ENCODE measurements at places on chromosomes 1 and 21.

DNA sequence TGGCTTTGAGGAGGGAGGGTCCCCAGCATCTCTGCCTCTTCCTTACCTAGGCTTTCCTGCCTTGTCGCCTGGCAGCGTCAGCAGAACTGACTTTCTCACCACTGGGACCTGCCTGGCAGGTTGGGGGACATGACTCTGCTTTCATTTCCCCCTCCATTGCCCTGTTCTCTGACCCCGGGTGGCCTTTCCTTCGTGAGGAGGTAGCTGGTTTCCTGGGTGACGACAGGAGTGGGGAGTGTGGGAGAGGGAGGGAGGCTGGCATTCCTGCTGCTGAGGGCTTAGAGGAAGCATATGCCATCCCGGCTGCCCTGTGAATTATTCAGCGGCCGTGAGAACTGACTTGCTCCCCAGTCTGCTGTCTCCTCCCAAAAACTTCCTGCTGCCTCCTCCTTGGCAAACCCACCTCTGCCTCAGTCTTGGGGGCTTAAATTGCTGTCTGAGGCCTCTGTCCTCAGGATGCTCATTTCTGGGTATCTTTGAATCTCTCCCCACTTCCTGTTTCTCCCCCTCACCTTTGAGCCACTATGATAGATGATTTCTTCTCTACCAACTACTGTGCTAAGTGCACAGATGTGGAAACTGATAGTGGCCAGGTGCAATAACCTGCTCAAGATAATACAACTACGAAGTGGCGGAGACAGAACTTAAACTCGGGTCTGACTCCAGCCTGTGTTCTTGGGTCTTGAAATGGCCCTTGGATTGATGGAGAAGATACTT, 182.0 kb upstream of the CSF3R start:
- DNase-seq, result no peak

- DNase-seq, result no peak
These were observed 32.2 kb upstream of the TTC4 start for GRCh38 chr1:54683453-54683852.

GRCh38 chr1:107430540-107431228, 289.8 kb downstream of the NTNG1 start:
- DNase-seq, result no peak

- DNase-seq, result no peak
These were observed 16.0 kb downstream of the OR2T11 start for GRCh38 chr1:248618878-248619277.

GRCh38 chr1:245418077-245418476, 263.3 kb downstream of the KIF26B start:
- no peak for DNase-seq

DNA sequence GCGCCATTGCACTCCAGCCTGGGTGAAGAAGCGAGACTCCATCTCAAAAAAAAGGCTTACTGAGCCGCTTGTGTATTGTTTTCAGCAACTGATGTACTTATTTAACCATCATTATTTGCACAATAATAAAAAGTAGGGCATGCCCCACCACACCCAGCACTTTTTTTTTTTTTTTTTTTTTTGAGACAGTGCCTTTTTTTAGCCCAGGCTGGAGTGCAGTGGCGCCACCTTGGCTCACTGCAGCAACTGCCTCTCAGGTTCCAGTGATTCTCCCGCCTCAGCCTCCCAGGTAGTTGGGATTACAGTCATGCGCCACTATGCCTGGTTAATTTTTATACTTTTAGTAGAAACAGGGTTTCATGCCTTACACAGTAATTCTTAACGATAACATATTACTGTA, 12.2 kb upstream of the TRNAU1AP start:
- DNase-seq, result no peak

DNA sequence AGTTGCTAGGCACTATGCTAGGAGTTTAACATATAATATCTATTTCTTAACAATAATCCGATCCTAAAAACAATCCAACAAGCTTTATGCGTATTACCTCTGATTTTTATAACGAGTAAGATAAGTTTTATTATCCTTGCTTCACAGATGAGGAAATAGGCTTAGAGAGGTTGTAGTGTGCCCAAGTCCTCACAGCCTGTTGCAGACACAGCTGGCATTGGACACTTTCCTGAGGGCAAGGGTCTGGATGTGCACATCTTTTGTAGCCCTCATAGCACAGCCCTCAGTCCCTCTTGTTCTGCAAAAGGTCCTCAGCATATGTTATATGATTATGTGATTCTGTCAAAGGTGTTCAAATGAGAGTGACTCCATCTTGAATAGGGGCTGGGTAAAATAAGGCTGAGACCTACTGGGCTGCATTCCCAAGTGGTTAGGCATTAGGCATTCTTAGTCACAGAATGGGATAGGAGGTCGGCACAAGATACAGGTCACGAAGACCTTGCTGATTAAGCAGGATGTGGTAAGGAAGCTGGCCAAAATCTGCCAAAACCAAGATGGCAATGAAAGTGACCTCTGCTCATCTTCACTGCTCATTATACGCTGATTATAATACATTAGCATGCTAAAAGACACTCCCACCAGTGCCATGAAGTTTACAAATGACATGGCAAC, 75.7 kb upstream of the F3 start:
- DNase-seq, result no peak

GRCh38 chr1:226763905-226764264, 24.8 kb upstream of the ITPKB start:
- no peak for DNase-seq

DNA sequence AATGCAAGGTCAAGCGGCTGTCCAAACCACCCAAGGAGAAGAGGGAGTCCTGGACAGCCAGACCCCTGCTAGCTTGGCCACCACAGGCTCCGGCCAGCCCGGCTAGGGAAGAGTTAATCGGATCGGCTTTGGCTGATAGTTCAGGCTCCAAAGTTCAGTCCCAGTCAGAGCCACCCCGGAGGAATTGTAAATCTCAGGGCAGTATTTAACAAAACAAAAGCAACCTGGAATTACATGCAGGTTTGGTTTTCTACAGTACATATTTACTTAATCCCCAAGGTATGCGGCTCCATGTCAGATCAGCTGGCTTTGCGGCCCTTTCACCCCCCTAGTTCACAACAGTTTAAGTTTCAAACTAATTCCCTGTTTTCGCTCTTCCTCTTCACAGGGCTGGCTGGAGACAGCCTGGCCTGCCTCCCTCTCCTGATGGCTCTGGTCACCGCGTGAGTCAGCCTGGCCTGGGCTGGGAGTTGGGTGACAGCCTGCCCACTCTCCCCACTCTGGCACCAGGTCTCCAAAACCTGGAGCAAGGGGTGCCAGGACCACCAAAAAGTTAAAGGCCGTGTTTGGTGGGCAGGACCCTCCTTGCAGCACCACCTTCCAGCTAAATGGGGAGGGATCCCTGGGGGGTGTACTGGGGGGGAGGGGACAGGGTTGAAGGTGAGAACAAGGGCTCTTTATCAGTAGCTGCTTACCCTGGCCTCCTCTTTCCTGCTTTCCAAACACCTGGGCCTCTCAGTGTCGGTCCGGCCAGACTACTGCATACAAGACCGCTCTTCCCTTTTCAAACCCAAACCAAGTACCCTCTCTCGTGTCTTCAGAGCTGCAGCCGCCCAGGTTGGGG, 1.9 kb downstream of the DHRS3 start:
- DNase-seq, result no peak

- no peak for DNase-seq
These were observed 145.5 kb downstream of the ETS2 start for GRCh38 chr21:38951095-38951730.

DNA sequence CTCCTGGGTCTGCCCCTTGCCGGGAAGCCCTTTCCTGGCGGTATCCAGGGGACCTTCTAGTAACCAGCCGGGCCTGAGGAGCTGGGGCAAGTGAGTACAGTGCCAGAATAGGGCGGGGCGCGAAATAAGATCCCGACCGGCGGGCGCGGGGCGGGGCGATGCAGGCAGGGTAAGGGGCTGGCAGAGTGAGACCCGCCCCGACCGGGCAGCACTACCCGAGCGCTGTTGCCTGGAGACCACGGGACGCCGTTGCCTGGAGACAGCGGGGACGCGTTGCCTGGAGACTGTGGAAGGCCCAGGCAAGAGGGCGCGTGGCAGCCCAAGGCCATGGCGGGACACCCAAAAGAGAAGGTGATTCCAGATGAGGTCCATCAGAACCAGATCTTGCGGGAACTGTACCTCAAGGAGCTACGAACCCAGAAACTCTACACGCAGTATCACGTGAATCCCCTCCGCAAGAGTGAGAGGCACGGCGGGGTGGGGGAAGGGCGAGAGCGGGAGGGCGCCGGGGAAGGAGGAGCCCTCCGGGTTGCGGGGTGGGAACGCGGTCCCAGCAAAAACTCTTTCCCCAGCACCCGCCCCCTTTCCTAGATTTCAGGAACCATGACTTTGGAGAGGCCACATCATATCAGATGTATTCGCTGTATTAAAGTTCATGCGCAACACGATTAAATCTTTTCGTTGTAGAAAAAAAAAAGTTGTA, 24.3 kb downstream of the EBNA1BP2 start:
- peak; percentile 30 for DNase-seq

- DNase-seq, result no peak
These were observed 15.4 kb upstream of the SELENON start for GRCh38 chr1:25784575-25785051.

DNA sequence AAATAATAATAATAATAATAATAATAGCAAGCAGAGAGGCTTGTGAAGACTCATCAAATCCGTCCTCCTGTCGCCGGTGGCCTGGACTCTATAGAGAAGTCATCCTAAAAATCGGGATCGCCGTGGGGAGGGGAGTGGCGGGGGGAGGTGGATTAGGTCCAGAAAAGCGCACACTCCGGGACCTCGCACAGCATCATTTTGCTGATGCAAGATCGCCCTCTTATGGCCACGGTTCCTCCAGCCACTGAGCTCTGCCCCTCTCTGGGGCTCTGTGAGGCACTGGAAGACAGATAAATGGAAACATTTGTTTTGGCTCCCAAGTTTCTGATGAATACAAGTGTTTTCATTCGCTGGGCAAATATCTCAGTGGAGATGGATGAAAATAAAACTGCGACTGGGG, 612.0 kb downstream of the MATN1 start:
- DNase-seq, result no peak

DNA sequence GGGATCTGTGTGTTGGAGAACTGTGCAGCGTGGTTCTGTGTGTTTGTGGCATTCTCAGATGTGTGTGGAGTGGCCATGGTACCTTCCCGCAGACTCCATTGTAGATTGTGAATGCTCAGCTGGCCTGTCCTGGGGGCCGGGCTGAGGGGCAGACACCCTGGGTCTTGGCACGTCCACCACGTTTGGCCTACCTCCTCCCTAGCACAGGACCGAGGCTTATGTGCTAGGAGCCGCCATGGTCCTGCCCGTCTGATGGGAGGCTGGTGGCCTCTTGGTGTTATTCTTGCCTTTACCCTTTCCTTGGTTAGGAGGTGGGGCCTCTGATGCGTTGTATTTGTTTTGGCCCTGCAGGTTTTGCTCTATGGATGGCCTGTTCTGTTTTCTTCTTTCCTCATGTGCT, 25.1 kb downstream of the SNAP47 start:
- no peak for DNase-seq

- no peak for DNase-seq
These were observed 59.7 kb downstream of the NTPCR start for GRCh38 chr1:233010146-233010545.

- no peak for DNase-seq
These were observed 165.4 kb upstream of the ADAMTS5 start for GRCh38 chr21:27132266-27132665.

- DNase-seq, result no peak
These were observed 147.8 kb downstream of the VAV3 start for GRCh38 chr1:107817206-107817605.

GRCh38 chr1:81809808-81810207, 9.1 kb downstream of the ADGRL2 start:
- DNase-seq, result no peak

DNA sequence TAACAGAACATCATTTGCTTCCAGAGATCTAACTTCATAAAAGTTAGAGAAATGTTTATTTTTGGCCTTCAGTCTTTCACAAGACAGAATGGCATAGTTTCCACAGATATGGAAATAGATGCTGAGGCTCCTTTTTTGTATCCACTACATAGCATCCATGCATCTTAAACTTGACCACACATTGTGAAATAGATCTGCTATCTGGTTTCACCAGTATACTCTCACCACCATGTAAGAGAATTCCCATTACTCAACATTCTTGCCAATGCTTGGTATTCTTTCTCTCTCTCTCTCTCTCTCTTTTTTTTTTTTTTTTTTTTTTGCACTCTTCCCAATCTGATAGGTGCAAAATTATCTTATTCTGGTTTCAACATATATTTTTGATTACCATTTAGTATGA, 52.1 kb upstream of the PRMT6 start:
- no peak for DNase-seq

- no peak for DNase-seq
These were observed 109.3 kb downstream of the DMRTB1 start for GRCh38 chr1:53568540-53568939.

GRCh38 chr1:115790846-115791245, 22.3 kb upstream of the CASQ2 start:
- no peak for DNase-seq

DNA sequence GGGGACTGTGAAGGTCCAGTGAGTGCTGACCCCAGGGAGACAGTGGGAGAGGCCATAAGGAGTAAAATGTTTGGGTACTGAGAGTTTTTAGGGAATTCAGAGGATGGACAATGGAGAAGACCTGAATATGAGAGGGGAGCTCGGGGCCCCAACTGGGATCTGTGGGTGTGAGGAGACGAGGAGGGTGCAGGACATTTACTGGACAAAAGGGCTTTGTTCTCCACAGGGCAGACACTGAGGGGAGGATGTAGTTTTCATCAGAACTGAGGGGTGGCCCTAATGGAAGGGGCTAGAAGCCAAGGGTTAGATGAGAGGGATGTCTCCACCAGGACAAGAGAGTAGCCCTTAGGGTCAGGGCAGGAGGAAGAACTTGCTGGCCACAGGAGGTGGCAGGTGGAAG, 30.0 kb downstream of the TMCC2 start:
- no peak for DNase-seq

- DNase-seq, result no peak
These were observed 399.4 kb downstream of the SMYD3 start for GRCh38 chr1:246107516-246108277.

GRCh38 chr1:28359592-28360239, 9.8 kb upstream of the PHACTR4 start:
- DNase-seq, result peak; percentile 73

Measured in T-helper 1 cell (primary cell).